HS-5 (cell line): ENCODE measurements at places on chromosomes 5 and 9.

DNA sequence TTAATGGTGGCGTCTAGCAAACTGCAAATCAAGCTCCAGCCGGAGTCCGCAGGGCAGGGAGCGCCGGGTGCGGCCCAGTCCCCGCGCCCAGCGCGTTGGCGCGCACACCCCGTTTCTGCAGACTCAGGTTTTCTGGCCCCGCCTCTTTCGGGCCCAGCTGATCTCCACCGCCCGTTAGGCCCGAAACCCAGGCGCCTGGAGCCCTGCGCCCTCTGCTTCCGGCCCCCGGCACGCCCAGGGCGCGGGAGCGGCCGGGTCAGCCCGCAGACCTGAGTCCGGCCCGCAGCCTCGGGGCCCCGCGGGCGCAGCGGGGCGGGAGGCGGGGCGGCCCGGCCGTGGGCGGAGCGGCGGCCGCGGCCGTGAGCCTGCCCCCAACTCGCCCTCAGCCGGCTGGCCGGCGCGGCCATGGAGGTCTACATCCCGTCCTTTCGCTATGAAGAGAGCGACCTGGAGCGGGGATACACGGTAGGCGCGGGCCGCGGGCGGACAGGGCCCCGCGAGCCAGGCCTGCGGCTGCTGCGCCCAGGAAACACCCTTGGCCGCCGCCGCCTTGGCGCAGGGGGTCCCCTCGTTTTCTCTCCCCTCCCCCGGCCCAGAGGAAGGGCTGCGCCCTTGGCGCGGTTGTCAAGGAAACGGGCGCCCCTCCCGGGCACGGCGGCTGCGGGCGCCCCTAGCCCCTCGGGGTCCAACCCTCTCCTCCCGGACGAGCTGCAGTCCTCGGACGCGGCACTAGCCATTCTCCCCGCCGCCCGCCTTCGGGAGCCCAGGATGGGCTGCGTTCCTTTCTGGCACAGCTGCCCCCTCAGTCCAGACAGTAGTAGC, at the start of gene SNX24:
TSS of gene SNX24 (plus strand) at position 385 of the 822 bp plus-strand sequence. CDS start at position 406, 21 bp downstream.
- peak; percentile 48 for DNase-seq

- DNase-seq = no peak
Measured at GRCh38 chr5:10333154-10334006, 20.1 kb upstream of the MARCHF6 start.

GRCh38 chr5:74149395-74149794, 491.1 kb downstream of the ENC1 start:
- peak; percentile 29 for DNase-seq

- DNase-seq = peak; percentile 93
Measured at GRCh38 chr9:100111235-100111634, 12.2 kb downstream of the INVS start.

GRCh38 chr9:70795841-70796240, 325.6 kb downstream of the TRPM3 start:
- DNase-seq = no peak

DNA sequence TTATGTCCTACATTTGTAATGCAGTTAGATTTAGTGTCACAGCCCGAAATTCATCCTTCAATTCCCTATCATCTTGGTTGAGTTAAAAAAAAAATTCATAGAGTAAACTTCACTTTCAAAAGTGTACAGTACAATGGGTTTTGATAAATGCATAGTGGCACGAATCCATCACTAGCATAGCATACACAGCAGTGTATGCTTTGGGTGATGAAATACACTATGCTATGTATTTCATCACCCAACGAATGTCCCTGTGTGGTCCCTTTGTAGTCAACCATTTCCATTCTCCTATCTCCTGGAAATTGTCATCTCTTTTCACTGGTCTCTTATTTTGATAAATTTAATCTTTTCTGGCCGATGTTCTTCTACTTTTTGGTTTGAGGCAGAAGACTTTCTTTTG, 129.4 kb upstream of the BASP1 start:
- DNase-seq = no peak

DNA sequence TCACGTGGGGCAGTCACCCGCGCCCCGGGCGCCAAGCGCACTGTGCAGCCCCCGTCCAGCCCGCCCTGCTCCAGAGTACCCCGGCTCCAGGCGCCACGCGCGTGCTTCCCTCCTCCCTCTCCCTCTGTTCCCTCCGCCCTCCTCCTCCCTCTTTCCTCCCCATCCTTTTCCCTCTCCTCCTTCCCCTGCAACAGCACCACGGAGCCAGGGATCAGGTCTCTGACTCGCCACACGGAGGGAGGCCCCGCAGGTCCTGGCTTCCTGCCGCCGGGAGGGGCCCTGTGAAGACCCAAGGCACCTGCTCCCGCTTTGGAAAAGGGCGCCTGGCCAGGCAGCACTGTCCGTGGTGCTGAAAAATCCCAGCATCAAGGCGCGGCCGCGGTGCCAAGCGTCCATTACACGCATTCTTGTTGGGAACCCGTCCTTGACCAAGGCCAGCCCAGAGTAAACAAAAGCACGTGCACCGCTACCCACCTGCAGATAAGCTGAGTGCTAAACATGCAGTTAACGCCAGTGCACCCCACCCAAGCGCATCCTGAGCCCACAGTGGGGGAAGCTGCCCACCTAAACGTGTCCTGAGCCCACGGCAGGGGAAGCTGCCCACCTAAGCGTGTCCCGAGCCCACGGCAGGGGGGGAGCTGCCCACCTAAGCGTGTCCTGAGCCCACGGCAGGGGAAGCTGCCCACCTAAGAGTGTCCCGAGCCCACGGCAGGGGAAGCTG, 21.7 kb downstream of the SLC6A18 start:
- DNase-seq = no peak

GRCh38 chr5:36743891-36744772, 132.4 kb upstream of the NIPBL start:
- DNase-seq = peak; percentile 64

DNA sequence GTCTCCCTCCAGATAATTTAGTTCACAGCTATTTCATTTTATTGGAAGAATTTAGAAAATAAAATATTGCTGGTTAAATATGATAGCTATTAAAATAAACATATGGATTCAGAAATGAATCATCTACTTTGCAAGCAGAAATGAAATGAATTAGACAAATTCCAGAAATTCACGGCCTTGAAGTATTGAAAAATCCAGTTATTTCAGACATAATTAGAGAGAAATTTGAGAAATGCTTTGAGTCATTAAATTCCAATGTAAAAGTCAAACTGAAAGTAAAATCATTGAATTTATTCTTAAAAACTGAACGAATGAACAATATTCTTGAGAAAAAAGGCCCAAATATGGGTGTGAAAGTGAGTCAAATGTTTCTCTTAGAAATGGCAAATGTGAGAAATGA, 632.6 kb upstream of the EDIL3 start:
- DNase-seq = peak; percentile 54

GRCh38 chr5:119353213-119353612, 2.6 kb upstream of the TNFAIP8 start:
- no peak for DNase-seq

- DNase-seq = no peak
Measured at GRCh38 chr5:113447498-113448050, 12.8 kb upstream of the TSSK1B start.

DNA sequence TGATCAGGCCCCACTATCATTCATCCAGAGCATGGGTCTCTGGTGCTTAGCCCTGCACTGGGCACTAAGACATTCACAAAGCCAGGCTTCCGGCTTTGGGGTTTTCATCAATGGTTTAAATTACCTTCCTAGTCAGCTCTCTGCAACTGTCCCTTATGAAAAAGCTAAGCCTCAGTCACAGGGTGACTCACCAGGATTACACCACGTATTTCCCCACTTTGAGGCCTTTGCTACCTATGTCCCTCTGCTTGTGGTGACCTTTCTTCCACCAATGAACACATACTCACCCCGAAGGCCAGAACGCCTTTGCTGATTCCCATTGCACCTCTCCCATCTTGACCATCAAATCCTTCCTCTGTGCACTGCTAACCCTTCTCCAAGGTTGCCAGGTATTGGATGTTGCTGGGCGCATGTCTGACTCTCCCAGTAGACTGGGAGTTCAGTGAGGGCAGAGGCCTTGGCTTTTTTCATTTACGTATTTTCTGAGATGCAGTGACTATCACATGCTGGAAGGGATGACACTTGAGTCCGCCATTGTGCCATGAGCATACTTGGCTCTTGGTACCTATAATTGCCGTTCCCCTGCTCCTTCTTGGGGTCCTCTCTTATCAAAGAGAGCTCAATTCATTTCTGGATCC, 58.7 kb upstream of the TNFSF8 start:
- DNase-seq = no peak

DNA sequence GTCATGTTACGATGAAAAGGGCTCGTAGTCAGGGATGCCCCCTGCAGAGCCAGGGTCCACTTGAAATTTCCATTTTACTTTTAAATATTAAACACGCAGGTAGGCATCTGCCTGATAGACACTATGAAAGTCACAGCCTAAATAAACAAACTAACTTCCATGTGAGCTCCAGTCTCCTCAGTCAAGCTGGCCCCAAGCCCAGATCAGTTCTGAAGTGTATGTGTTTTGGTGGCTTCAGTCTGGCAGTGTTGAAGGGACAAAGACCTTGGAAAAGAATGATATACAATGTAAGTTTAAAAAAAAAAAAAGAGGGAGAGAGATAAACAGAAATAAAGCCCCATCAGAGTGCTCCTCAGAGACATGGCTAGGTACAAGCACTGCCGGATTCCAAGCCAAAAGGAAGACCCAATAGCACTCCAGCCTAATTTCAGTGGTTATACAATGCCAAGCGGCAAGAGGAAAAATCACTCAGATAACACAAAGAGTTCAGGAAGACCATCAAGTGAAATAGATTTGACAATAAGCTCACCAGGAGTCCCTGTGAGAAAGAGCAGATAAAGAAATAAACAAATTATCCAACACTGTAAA, 181.0 kb downstream of the BNC2 start:
- DNase-seq = no peak

DNA sequence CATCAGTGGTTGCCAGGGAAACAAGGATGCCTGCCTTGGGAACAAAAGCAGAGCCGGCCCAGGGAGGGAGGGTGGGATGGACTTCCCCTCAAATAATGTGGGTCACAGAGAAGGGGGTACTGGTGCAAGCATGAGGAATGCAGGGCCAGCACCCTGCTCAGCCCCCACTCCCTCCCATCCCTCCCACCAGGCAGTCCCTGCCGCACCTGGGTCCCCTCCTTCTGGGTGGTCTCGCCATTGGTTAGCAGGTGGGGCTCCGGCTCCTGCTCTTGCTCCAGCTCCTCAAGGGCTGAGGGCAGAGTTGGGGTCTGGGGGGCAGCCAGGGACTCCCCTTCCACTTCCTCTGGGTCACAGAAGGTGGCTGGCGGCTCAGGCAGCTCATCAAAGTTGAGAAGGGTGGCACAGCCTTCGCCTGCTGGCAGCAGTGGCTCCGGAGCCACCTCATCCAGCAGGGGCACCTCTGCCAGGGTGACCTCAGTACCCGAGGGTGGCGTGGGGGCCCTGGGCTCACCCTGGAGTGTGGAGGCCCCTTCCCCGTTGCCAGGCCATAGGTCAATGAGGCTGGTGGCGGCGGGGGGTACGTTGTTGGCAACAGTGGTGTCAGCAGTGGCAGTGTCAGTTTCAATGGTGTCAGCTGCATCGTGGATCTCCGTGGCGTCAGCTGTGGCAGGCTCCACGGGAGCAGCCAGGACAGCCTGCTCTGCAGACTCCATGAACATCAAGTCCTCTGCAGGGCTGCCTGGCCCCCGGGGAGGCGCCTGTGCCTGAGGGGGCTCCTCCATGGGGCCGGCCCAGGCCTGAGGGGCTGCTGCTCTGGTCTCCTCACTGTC, 11.5 kb downstream of the PRR7 start:
- no peak for DNase-seq

DNA sequence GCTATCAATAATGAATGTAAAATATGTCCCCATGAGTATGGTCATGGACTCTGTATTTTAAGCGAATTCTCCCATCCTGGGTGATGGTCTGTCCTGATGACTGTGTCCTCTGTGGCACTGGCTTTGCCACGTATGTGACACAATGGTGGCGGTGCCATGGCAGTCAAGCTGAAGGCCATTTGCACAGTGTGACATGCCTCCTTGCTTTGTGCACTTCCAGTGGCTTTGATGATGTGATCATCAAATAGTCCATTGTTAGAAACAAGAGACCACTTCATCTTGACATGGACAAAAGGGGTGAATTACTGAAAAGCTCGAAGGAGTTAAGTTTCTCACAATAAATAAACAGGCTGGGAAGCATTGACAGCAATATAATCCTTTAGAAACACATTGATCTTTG, 31.0 kb upstream of the PRRC1 start:
- no peak for DNase-seq

- no peak for DNase-seq
Measured at GRCh38 chr5:153572411-153573145, 82.1 kb downstream of the GRIA1 start.

- DNase-seq = no peak
Measured at GRCh38 chr9:82149501-82149946, 161.0 kb downstream of the SPATA31D1 start.

DNA sequence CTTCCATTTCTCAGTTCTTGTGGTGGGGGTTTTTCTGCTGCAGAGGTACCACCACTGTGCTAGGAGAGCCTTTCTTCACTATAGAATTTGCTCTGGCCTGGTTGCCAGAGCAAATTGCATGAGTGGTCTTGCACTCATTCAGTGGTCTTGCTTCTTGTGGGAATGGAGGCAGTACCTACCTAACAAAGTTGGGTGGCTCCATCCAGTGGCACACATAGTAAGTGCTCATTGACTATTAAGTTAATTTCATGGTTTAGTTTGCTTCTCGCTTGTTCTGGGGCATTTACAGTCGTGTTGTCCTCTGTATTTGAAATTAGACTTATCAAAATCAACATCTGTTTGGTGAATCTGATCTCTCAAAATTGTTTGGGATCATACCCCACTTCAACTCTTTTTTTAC, 23.0 kb downstream of the SLC28A3 start:
- no peak for DNase-seq

GRCh38 chr9:124088476-124088837, 76.9 kb downstream of the LHX2 start:
- DNase-seq = no peak

- DNase-seq = no peak
Measured at GRCh38 chr5:87231037-87231808, 36.5 kb upstream of the RASA1 start.

DNA sequence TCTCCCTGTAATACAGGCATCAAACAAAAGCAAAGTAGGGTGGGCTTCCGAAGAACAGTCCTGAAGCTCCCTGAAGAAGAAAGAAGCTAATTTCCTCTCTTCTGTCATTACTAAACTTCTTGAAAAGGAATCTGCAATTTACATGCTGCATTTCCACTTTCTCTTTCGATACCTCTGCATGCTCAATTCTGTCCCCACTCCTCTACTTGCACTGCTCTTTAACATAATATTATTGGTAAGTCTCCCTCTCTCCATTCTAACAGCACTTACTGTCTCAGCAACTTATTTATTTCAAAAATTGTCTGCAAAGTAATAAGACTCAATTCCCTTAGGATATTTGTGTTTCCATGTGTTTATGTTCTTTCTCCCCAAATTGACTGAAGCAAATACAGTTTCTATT, 3.9 kb upstream of the PLPP1 start:
- no peak for DNase-seq

DNA sequence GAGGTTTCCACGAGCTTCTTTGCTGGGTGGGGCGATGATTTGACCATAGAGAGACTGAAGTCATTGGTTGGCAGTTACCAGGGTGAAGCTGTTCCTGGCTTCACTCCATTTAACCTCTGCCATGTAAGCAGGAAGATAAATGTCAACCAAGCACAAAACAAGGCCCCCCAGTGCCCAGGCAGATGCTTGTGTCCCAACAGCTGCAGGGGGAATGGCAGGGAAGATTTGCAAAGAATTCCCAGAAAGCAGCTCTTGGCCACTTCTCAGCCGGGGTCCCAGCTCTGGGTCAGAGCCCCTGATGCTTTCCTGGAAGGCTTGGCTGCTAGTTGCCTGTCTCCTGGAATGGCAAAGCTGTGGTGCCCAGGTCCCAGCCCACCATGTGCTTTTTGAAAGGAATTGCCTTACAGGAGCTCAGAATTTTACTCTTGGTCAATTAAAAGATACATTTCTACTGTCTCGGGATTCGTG, 383.4 kb downstream of the ENC1 start:
- DNase-seq = no peak

GRCh38 chr9:86207193-86207592, 52.3 kb downstream of the C9orf153 start:
- no peak for DNase-seq
